Cortex of kidney (tissue), 1 donor: ENCODE measurements at places on chromosomes 5 and 9.

DNA sequence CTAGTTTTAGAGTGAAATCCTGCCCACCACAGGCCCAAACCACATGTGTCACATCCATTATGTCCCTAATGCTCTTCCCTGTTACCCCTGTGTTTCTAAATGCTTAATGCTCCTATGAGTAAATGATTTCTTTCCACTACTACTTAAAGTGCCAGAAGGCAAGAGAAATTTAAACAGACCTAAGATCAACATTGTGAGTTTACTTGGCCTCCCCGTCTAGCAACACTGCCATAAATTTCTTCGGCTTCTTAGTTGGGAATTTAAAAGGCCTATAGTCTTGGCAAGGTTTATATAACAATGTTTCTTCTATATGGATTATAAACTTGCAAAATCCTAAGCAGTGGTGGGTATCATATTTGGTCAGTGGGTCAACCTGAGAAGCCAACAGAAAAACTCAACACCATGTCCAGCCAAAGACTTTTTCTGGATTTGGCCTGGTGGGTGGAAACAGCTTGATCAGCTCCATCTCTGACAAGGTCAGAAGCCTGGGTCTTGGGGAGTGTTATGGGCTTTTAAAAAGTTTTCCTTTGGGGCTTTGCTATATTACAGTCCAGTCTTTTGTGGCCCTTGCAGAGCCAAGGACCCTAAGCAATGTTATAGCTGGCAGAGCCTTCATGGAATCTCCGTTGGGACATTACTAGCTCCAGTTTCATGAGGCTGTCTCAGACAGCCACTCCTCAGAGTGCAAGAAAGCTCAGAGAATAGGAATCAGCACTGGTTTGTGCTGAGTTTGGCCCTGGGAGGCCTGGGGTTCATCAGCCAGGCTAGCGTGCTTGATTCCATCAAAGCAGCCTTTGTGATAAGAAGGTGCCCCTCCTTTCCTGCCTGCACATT, 119.8 kb downstream of the PRDM6 start:
- no peak for DNase-seq

- DNase-seq, result no peak
Measured at GRCh38 chr5:159807586-159807985, 108.7 kb upstream of the ADRA1B start.

DNA sequence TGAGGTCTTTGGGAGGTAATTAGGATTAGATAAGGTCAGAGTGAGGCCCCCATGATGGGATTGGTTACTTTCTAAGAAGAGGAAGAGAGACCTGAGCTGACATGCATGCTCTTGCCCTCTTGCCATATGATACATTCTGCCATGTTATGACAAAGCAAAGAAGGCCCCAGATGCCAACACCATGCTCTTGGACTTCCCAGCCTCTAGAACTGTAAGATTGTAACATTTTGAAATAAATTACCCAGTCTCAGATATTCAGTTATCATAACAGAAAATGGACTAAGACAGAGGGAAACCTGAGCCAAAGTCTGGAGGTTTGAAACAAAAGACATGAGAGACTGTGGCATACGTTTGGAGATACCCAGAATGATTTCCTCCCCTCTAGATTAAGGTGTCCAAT, 318.6 kb downstream of the ARHGEF28 start:
- no peak for DNase-seq

GRCh38 chr5:1826235-1826980, 25.2 kb downstream of the NDUFS6 start:
- DNase-seq, result no peak
